ENCODE measurements at places on chromosomes 1 and 21.

- no peak for DNase-seq
Observed at GRCh38 chr1:47184090-47184821, 5.6 kb downstream of the PDZK1IP1 start.

DNA sequence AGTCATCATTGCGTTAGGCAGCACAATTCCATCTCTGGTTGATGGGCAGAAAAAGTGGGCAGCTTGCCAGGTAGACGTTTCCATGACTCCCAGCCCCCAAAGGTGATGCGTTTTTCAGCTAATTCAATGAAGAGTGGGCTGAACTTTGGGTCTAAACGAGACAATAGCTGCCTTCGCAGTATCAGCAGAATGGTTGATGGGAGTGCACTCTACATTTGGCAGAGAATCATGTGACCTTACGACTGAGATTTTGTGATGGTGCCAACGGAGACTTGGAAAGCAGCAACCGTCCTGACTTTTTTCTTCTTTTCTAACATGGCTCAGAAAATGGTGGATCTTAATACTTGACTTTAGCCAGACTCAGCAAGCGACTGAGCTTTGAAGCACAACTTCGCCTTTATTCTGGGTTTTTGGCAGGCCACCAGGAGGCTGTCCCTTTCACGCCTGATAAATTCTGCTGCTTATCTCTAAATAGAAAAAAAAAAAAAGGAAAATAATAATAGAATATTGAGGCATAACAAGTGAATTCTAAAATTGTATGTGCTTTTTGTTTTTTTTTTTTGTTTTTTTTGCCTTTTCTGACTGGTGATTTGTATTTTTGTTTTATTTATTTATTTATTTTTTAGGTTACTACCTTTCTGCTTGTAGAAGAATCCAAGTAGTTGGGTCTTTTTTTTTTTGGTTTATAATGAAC, 804.8 kb downstream of the USP25 start:
- no peak for DNase-seq

- no peak for DNase-seq
Observed at GRCh38 chr1:80656014-80656636, 1144.6 kb upstream of the ADGRL2 start.

DNA sequence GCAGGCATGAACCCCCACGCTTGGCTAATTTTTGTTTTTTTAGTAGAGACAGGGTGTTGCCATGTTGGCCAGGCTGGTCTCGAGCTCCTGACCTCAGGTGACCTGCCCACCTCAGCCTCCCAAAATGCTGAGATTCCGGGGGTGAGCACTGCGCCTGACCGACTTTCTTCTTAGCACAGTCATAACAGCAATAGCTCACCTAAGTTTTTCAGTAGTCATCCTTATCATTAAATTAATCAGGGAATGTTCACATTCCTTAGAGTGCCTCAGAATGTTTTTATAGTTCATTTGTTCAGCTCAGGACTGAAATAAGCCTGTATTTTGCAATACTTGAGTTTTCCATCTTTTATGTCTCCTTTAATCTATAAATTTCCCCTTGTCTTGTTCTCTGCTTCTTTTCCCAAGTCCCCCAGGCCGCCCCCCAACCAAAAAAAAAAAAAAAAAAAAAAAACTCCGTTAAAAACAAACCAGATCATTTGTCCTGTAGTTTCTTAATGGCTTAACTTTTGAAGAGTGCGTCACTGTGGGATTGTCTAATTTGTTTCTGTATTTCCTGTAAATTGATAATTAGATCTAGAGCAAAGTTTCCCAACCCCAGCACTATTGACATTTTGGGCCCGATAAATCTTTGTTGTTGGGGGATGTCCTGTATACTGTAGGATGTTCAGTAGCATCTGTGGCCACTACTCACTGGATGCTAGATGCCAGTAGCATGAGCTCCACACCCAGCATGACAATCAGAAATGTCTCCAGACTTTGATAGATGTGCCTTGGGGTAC, 120.7 kb downstream of the ITSN1 start:
- no peak for DNase-seq
